Lung (tissue), 17 donors: ENCODE measurements at places on chromosomes 13 and 19.

DNA sequence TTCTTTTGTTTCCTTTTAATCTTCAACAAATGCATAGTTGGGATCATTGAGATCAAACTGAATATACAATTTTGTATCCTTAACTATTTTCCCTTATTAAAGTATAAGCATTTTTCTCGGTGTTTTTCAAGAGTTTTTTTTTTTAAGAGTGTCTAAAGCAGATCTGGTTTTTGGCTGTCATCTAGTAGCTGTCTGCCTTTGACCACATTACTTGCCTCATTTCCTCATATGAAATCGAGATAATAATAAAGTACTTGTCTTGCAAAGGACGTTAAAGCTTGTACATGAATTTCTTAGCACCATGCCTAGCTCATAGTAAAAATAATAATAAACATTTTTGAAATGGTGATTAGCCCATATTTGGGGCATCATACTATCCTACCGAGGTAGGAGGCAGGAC, 121.2 kb downstream of the PDS5B start:
- no peak for DNase-seq

GRCh38 chr13:24194447-24194846, 33.9 kb downstream of the SPATA13 start:
- no peak for DNase-seq

GRCh38 chr19:11405846-11406643, 13.1 kb downstream of the RGL3 start:
- no peak for DNase-seq

GRCh38 chr19:51124729-51125128, at the start of gene SIGLEC9:
TSS of gene SIGLEC9 (plus strand) at chr19:51124906. CDS start at chr19:51124975, 69 bp downstream.
- DNase-seq = peak; percentile 35

- no peak for DNase-seq
Measured at GRCh38 chr13:29934531-29935308, 84.3 kb upstream of the UBL3 start.

- no peak for DNase-seq
Measured at GRCh38 chr13:20420938-20421337, 104.7 kb downstream of the CRYL1 start.

DNA sequence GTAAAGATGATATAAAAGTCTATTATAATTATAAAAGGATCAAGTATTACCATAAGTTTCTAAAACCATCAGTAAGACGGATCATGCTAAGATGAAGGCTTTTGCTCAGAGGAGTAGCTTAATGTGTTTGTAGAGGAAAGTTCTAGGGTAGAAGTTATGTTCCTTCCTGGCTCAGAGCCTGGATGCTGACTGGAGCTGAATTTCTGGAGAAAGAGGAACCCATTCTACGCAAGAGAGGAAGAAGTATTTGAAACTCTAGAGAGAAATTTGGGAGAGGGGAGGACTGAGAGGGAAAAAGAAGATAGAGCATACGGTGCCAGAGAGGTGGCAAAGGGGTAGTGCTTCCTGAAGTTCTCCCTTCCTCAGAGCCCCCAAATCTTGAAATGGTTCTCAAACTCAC, 51.4 kb upstream of the SGCG start:
- no peak for DNase-seq

DNA sequence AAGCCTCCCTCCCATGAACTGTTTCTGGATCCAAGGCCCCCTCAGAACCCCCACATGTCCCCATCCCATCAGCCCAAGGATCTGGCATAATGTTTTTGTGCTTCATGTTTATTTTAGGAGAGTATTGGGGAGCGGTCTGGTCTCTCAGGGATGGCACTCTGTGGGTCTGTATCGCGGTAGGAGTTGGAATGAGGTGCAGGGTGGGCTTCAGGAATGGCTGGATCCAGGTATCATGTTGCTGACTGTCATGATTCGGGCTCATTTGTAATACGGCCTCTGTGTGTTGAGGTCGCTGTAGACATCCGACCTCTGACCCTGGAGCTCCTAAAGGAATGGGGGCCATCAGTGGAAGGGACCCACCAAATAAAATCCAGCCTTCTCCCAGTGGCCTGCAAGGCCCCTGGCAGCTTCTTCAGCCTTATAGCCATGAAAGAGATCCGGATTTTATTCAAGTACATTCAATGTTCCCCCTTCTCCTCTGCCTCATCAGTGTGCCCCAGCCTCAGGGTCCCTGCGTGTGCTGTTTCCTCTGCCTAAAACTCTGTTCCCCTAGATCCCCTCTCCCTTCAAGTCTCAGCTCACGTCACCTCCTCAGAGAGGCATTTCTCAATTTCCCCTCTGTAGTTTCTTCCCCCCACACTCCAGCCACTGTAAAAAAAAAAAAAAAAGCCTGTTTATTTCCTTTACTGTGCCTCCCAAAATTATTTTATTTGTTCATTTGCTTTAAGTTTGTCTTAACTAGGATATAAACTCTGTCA, 2.2 kb downstream of the HCST start:
- DNase-seq = no peak

- no peak for DNase-seq
Measured at GRCh38 chr13:99311748-99312492, 4.7 kb upstream of the GPR183 start.

- DNase-seq = no peak
Measured at GRCh38 chr13:61094865-61095264, 320.8 kb downstream of the PCDH20 start.

DNA sequence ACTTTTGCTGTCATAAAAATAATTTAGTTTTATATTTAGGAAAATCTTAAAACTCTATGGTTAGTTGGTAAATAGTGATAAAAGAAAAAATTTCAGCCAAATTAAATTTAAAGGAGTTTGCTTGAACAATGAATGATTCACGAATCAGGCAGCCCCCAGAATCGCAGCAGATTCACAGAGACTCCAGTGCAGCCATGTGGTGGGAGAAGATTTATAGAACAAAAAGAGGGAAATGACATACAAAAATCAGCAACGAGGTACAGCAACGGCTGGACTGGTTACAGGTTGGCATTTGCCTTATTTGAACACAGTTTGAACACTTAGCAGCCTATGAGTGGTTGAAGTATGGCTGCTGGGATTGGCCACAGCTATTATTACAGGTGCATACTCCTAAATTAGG, 96.4 kb upstream of the MYCBP2 start:
- DNase-seq = no peak

GRCh38 chr13:73325723-73326558, 267.1 kb downstream of the KLF5 start:
- peak; percentile 50 for DNase-seq

DNA sequence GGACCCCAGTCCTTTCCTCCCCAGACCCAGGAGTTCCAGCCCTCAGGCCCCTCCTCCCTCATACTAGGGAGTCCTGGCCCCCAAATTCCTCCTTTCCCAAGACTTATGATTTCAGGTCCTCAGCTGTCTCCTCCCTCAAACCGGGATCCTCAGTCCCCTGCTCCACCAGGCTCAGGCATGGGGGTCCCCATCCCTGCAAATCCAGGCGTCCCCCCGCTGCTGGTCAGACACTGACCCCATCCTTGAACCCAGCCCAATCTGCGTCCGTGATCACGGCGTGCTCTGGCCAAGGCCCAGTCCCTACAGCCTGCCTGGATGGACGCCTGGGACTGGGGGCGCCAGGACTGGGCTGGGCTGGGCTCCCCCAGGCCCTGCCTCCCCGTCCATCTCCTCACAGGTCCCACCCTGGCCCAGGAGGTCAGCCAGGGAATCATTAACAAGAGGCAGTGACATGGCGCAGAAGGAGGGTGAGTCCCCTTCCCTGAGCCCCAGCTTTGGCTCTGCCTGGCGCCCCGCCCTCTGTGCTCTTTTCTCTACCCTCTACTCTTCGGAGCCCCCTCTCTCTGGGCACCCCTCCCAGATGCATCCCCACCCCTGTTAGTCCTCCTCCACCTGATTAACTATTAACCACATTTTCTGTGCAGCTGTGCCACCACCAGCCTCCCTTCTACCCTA, 672 bp downstream of the HPN start:
- no peak for DNase-seq

GRCh38 chr19:1253514-1254080, 5.2 kb downstream of the MIDN start:
- DNase-seq = no peak

DNA sequence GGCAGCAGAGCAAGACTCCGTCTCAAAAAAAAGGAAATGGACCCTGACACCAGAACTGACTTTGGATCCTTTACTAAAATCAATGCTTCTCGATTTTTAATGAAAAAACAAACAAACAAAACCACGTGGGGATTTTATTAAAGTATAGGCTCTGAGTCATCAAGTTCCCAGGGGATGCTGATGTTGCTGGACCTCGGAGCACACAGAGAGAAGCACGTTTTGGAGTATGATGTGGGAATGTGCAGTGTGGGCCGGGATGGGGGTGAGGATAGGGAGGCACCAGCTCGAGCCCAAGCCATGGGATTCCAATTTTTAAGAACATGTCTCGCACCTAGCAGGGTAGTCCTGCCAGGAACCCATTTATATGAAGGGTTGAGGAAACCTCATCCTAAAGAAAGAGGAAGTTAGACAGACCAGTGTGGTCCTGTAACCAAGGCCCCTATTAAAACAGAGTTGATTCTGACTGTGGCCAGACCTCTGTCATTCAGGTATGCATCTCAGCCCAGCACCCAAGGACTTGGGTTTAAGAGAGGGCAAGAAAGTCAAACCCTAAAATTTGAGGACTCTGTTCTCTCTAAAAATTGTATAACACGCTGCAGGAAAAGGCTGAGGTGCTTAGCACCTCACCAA, 6.4 kb downstream of the FLT1 start:
- DNase-seq = no peak

DNA sequence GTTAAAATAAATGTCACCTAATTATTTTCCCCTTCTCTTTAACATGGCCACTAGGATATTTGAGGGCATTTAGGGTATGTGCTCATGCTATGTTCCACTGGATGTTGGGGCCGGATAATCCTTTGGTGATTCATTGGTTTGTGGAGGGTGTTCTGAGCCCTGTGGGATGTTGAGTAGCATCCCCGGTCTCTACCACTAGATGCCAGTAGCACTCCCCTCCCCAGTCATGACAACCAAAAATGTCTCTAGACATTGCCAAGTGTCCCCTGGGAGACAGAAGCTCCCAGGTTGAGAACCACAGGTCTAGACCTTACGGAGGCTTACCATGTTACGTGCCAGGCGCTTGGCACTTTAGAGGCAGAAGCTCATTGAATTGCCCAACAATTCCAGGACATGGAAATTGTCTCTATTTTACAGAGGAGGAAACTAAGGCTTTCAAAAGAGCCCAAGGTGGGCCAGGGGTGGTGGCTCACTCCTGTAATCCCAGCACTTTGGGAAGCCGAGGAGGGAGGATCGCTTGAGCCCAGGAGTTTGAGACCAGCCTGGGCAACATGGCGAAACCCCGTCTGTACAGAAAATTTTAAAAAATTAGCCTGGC, 14.1 kb downstream of the SHANK1 start:
- peak; percentile 42 for DNase-seq

DNA sequence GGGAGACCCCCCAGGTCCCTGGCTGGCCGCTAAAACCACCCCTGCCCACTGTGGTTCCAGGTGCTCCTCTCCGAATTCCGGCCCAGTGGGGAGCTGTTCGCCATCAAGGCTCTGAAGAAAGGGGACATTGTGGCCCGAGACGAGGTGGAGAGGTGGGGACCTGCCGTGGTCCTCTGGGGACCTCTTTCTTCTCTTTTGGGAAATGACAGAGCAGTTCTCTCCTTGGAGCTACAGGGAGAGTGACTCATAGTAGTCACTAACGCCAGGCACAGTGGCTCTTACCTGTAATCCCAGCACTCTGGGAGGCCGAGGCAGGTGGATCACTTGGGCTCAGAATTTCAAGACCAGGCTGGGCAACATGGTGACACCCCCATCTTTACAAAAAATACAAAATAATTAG, 7.3 kb downstream of the PTGER1 start:
- DNase-seq = peak; percentile 4

DNA sequence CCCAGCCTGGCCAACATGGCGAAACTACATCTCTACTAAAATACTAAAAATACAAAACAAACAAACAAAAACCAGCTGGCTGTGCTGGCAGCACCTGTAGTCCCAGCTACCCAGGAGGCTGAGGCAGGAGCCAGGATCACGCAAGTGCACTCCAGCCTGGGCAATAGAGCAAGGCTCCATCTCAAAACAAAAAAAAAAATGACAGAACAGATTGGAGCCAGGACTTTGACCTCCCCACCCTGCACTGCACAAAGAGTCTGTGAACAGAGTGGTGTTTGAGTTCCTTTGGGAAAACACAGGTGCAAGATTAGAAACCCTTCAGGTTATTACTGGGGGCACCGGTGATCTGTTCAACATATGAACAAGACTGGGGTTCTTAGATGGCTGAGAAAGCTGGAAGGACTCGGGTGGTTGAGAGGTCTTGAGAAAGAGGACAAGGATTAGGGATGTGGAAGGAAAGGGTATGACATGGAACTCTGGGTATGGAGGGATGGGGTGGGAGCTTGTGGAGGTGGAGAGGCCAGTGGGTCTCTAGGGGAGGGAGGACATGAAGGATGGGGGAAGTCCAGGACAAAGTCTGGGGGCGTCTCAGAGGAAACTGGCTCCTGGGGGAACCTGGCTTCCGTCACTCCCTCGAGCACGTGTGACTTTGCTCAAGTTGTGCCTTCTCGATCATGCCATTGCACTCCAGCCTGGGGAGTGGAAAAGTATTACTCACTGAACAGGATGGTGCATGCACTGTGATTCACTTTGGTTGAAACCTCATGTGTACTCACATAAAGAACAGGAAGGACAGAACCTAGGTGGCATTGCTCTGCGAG, 25.9 kb downstream of the RCN3 start:
- no peak for DNase-seq

DNA sequence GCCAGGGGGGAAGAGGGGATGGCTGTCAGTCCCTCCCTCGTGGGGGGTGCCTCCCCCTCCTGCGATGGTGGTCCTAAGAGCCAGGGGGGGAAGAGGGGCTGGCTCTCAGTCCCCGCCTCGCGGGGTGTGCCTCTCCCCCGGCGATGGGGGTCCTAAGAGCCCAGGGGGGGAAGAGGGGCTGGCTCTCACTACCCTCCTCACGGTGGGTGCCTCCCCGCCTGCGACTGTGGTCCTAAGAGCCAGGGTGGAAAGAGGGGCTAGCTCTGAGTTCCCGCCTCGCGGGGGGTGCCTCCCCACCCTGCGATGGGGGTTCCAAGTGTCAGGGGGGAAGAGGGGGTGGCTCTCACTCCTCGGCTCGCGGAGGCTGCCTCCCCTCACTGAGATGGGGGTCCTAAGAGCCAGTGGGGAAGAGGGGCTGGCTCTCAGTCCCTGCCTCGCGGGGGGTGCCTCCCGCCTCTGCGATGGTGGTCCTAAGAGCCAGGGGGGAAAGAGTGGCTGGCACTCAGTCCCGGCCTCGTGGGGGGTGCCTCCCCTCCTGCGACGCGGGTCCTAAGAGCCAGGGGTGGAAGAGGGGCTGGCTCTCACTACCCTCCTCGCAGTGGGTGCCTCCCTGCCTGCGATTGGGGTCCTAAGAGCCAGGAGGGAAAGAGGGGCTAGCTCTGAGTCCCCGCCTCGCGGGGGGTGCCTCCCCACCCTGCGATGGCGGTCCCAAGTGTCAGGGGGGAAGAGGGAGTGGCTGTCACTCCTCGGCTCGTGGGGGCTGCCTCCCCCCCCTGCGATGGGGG, 2325.6 kb upstream of the PCDH20 start:
- DNase-seq = no peak

DNA sequence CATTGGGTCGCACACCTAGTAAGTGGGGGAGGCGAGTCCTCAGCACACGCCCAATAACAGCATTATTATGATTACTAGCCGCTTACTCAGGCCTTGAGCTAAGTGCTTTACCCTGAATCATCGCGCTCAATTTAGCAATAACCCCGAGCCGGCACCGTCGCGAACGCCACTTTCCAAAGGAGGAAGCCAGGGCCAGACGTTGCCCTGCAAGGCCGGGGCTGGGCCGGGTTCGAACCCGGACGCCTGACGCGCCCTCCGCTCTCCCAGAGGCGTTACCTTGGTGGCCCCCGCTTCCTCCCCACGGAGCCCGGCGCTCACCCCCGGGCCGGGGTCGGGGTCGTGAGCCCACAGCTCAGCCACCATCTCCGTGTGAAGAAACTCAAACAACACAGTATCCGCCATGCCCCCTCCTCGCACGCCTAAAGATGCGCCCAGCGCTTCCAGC, at the start of gene TRAPPC6A:
TRAPPC6A (minus strand) TSS at position 421 of the 445 bp plus-strand sequence; CDS start at position 402, 19 bp downstream.
- no peak for DNase-seq
